Vagina (tissue), 2 donors: ENCODE measurements at places on chromosomes 5 and 9.

DNA sequence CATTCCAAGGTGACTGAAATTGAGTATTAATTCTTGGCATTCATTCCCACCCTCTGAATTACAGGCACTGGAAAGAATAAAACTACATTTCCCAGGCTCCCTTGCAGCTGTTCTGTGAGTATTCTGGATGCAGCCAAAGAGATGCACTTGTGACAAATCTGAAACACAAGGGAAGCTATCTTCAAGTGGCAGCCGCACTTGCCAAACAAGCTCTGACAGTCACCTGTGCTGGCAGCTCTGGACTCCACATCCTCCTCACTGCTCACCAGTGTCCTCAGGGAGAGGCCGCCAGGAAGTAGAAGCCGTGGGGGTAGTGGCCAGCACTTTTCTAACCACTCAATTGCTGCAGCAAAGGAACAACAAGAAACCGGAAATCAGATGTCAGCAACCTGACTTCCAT, 275.0 kb downstream of the NR2F1-AS1 start:
- H3K4me3 ChIP-seq, result no peak overlapping the region
- H3K27me3 ChIP-seq, result no peaks in the 10 kb centered on the region
- H3K27ac ChIP-seq, result no peak overlapping the region
- DNase-seq, result no peak

GRCh38 chr9:84294241-84294950, 46.2 kb downstream of the SLC28A3 start:
- H3K27me3 ChIP-seq, result no peaks in the 10 kb centered on the region
- no peak overlapping the region for H3K27ac ChIP-seq
- no peaks in the 10 kb centered on the region for H3K36me3 ChIP-seq
- no peak for DNase-seq
- H3K4me3 ChIP-seq, result no peak overlapping the region
- H3K4me1 ChIP-seq, result no peaks in the 10 kb centered on the region

DNA sequence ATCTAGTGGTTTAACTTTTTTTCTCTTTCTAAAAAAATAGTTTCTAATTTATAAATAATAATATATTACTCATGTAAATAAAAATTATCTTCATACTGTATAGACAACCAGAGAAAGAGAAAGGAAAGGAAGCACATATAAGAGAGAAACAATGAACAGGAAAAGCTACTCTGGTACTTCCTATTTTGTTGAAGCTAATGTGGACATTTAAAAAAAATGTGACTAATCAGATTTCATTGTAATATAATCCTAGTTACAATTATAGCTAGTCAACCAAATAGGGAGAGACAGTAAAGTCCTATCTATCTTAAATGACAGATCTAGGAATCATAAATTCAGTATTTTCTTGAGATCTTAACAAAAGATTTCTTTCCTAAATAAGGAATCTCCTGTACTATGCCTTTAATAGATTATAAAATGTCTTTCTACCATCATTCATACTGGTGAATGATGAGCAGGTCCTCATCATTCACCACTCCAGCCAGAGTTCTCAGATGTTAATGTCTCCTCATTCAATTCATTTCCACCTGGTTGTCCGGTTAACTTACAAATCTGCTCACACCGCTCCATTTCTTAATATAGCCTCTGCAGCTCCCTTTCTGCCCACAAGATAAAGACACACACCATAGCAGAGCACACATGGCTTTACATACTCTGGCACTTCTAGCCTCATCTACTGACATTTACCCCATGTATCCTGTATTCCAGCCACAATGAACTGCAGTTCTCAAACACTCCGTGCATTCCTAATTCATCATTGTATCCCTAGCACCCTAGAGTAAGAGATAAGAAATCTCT, 30.9 kb downstream of the ZFR start:
- no peak for DNase-seq
- no peaks in the 10 kb centered on the region for H3K4me1 ChIP-seq
- H3K4me3 ChIP-seq, result no peak overlapping the region
- no peak overlapping the region for H3K27ac ChIP-seq
- peaks cover 42% of the 10 kb centered on the region for H3K36me3 ChIP-seq
- H3K27me3 ChIP-seq, result no peaks in the 10 kb centered on the region

DNA sequence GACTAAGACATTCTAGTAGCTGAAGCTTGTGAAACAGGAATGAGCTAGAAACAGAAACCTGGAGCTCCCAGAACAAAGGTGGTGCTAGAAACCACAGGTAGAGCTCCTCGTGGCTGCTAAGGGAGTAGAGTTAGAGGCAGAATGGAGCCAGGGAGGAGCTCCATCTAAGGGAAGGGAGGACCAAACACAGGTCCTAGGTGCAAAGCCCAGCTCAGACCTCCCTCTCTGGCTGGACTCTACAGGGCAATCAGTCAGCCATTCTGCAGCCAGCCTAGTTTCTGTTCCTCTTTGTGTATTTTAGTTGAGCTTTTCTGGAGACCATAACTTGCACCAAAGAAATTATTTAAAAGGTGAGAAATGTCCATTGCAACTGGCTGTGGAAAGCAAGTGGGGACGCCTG, 70.4 kb downstream of the CRB2 start:
- H3K36me3 ChIP-seq, result no peaks in the 10 kb centered on the region
- no peak overlapping the region for H3K4me3 ChIP-seq
- H3K27ac ChIP-seq, result no peak overlapping the region
- no peaks in the 10 kb centered on the region for H3K27me3 ChIP-seq
- DNase-seq, result no peak

GRCh38 chr5:96734871-96735325, 72.7 kb downstream of the CAST start:
- peaks cover 22% of the 10 kb centered on the region for H3K4me1 ChIP-seq
- no peak overlapping the region for H3K27ac ChIP-seq
- no peak overlapping the region for H3K4me3 ChIP-seq
- H3K27me3 ChIP-seq, result no peaks in the 10 kb centered on the region
- DNase-seq, result no peak

- DNase-seq, result no peak
- no peaks in the 10 kb centered on the region for H3K4me1 ChIP-seq
- H3K27me3 ChIP-seq, result no peaks in the 10 kb centered on the region
- H3K4me3 ChIP-seq, result no peak overlapping the region
- no peak overlapping the region for H3K27ac ChIP-seq
Measured at GRCh38 chr5:140020601-140021177, 22.4 kb downstream of the NRG2 start.
